ENCODE measurements at places on chromosomes 7 and 10.

DNA sequence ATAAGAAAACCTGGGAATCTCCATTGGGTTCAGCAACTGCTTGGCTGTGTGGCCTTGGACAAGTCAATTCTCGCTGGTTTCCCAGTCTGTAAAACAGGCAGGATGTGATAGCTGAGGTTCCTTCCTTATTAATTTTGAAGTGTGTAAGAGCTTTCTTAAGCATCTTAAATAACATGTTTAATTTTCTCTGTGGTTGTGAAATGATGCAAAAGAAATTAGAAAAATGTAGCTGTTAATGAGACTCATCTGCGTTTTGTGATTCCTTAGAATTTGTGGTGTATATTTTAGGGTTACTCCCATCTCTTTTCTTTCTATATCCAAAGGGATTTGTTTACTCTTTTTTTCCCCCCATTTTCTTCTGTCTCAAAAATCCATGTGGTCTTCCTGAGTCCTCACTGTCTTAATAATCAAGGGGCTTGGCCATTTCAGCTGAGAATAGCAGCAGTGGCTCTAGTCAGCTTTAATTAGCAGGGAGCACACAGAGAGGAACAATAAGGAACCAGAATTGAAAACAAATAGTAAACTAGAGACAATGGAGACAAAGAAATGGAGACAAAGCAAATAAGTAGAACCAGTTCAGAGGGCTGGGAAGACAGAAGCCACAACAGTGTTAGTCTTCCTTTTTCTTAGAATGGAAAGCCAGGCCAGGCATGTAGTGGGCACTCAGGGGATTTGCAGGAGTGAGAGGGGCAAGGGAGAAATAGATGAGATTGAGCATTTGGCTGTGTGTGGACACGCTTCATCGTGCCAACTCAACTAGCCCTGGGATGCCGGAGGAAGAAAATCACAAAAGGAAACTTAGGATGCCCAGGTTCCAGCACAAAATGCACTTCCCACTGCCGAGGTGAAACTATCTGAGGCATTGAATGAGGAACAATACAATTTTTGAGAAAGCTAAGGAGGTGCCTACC lies 93.9 kb downstream of the CHN2 start:
- DNase-seq = no peak

DNA sequence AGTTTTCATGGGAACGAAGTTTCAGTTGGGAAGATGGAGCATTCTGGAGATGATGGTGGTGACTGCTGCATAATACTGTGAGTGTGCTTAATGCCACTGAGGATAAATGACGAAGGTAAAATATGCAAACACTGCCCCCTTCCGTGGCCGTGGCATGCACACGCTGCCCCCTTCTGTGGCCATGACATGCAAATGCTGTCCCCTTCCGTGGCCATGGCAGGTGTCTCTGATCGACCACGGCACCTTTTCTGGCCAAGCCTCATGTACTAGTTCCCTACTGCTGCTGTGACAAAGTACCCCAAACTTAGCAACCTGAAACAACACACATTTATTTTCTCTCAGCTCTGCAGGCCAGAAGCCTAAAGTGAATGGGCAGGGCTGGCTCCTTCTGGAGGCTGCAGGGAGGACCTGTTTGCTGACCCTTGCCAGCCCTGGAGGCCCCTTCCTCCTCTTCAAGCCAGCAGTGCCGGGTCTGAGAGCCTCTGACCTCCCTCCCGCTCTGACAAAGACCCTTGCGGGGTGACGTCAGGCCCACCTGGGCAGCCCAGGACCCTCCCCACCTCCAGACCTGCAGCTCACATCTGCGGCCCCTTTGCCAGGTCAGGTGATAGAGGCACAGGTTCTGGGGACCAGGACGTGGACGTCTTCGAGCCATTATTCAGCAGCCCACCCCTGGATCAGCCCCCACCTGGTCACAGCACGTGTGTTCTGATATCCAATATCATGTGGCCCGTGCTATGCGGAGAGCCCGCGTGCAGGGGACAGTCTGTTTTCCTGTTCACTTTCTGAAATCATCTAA lies 82.0 kb downstream of the MICALL2 start:
- DNase-seq = peak; percentile 42

GRCh38 chr10:75512203-75512933 lies 80.9 kb downstream of the LRMDA start:
- DNase-seq = peak; percentile 41

DNA sequence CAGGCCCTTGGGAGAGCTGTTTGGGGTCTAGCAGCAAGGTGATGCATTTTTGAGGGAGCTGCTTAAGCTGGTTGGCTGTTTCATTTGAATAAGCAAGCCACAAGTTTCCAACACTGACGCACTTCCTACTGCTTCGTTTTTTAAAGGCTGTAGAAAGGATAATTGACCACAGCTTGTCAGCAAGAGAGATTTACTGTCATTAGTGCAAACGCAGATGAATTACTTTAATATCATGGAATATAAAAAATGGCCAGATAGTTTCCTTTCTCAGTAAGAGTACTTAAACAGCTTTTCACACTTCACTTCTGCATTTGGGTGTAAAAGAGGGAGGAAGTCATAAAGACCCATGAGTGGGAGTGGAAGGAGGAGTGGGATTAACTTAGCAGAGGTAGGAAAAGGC lies 61.5 kb downstream of the FZD1 start:
- peak; percentile 18 for DNase-seq

GRCh38 chr10:100655326-100655759 lies 90.0 kb upstream of the PAX2 start:
- DNase-seq = no peak

DNA sequence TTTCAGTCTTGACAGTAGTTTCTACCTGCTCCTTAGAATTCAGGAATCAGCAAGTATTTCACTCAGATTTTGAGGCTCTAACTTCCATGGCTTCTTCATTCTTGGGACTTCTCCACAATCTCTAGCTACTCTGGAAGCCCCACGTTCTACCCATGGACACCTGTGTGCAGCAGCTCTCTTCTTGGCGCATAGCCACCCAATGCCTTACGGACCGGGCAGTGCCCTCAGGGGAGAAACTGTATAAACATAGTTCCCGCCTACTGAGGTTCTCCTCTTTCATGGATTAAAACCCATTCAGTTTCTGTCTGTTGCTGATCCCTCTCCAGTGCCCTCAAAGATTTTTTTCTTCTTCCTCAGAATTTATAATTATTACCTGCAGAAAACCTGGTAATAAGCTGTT lies 177.1 kb downstream of the SORCS1 start:
- no peak for DNase-seq

- peak; percentile 61 for DNase-seq
These were observed 605 bp upstream of the NFKB2 start for GRCh38 chr10:102394801-102395399.
